ENCODE measurements at places on chromosomes 12 and 14.

DNA sequence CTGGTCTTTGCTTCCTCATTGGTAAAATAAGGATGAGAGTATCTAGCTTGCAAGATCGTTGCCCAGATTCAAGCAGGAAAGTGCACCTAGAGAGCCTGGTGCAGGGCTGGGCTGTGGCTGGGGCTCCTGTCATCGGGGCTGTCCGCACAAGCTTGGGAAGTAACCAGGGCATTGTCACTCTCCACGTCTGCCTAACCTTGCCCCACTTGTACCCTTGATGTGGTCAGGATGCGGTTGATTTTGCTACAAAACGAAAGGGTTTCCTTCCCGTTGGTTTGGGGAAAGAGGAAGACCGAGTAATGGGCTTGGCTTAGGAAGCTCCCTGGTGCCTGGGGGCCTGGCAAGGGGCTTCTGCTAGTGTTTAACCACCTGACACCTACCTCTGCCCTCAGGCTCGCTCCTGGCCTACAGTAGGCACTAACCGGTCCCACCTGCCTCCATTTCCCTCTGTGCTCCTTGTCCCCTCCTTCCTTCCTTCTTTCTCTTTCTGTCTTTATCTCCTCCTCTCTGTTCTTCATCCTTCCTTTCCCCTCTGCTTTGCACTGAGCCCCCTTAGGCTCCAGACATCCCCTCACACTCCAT, 21.8 kb downstream of the MVK start:
- no peak for DNase-seq

GRCh38 chr14:75292101-75292563, 13.5 kb downstream of the FOS start:
- DNase-seq, result no peak

DNA sequence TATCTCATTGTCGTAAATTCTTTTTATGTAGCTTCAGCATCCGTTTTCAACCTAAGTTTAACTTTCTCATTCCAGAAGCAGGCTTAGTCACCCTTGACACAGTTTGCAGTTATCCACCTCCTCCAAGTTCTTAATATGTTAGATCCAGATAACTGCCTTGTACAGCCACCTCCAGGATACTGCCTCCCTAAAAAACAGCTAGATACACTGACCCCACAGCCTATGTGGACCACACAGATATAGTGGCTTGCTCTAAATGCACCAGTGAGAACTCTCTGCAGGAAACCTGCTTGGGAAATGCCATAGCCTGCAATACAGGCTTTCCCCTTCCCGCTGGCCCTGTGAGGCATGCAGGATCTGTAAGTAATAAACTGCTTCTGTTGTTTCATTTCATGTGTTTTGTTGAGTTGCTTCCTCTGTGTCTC, 11.1 kb upstream of the RTL1 start:
- DNase-seq, result no peak

GRCh38 chr12:117587631-117588287, 226.3 kb upstream of the NOS1 start:
- peak; percentile 7 for DNase-seq

DNA sequence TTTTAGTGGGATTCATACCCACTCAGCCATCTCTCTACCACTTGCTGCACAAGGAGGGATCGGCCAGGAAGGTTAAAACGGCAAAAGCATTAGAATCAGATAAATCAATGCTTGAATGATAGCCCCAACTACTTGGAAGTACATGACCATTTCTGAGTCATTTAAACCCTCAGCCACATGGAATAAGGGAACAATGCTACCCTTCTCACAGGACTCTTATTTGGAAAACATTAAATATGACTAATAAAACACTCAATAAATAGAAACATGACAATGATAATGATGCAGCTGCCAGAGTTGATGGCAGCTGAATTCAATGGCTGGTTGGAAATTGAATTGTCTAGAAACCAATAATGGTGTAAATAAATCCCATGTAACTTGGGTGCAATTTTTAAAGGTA, 165.4 kb downstream of the FLRT2 start:
- no peak for DNase-seq

- no peak for DNase-seq
Measured at GRCh38 chr12:51850965-51851299, 2.4 kb upstream of the FIGNL2 start.

- DNase-seq, result no peak
Measured at GRCh38 chr12:93733358-93733757, 56.2 kb downstream of the CRADD start.

DNA sequence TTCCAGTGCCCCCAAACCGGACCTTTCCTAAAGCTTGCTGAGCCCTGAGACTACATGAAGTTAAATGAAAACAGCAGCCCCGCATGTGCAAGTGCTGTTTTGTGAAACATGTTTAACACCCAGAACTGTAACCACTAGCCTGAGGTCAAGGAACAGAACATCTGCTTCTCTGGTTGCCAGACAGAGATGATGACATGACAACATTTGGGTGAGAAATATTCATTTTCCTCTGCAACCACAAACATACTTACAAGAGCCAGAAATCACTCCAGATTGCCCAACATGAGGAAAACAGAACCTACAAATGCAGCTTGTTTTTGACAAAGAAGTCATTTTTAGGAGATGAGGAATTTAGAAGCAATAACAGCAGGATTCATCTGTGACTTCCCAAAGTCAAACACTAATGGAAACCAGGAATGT, 110.4 kb downstream of the BCAT1 start:
- no peak for DNase-seq

DNA sequence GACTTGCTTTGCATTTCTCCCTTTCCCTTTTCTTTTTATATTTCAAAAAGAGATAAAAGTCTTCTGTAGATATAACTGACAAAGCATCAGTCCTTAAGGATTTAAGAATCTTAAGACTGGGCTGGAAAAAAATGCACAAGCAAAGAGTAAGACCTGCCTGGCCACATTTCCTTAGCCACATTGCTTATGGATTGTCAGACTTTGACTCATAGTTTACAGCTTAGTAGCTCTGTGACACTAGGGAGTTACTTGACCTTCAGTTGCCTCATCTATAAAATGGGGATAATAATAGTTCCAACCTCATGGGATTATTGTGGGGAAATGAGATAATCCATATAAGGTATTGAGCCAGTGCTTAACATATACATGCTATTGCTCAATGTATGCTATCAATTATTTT, 66.4 kb upstream of the STK38L start:
- DNase-seq, result no peak

DNA sequence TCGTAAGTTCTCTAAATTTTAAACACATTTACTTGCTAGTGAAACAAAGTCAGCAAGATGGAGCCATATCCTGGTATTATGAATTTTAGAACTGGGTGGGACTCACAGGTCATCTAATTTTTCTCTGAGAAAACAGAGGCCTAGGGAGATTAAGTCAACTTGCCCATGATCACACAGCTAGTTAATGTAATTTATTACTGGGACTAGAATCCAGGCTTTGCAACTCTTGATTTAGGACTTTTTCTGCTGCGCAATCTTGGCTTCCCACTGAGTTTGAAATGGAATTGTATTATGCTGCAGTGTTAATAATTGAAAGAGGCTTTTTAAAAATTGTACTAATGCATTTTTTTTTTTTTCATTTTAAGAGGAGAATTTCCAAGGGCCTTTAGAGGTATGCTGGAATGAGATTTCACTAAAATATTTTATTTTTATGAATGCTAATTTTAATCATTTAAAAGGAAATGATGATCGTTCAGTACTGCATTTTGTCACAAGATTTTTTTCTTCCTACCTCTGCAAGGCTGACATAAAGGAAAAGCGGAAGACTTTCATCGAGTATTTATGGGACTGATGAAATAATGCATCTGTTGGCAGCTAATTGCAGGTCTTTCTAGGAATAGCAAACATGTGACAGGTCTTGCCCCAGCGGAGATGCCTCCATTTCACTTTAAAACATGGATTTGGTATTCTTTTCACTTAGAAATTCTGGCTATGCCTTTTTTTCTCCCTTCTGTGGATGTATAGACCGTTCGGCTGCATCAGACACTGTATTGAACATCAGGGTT, 9.6 kb downstream of the CRADD start:
- no peak for DNase-seq

- peak; percentile 2 for DNase-seq
Measured at GRCh38 chr12:59113831-59114615, 193.7 kb upstream of the LRIG3 start.

- DNase-seq, result peak; percentile 84
Measured at GRCh38 chr12:49538510-49539403, at the start of gene KCNH3. TSS of gene KCNH3 (plus strand) at chr12:49539030. CDS start at chr12:49539417, 387 bp downstream.

DNA sequence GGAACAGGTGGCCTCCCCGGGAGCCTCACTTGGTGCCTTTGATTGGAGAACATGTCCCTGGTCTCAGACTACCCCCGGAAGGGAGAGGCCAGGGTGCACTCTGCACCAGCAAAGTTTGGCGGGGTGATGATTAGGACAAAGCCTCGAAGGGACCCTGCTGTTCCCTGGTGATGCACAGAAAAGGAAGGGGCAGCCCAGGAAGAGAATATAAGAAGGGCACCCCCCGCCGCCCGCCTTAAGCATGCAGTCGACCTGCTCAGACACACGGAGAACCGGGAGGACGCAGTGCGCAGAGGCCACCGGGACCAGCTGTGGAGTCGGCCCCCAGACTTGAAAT, 6.9 kb downstream of the SCARB1 start:
- no peak for DNase-seq

DNA sequence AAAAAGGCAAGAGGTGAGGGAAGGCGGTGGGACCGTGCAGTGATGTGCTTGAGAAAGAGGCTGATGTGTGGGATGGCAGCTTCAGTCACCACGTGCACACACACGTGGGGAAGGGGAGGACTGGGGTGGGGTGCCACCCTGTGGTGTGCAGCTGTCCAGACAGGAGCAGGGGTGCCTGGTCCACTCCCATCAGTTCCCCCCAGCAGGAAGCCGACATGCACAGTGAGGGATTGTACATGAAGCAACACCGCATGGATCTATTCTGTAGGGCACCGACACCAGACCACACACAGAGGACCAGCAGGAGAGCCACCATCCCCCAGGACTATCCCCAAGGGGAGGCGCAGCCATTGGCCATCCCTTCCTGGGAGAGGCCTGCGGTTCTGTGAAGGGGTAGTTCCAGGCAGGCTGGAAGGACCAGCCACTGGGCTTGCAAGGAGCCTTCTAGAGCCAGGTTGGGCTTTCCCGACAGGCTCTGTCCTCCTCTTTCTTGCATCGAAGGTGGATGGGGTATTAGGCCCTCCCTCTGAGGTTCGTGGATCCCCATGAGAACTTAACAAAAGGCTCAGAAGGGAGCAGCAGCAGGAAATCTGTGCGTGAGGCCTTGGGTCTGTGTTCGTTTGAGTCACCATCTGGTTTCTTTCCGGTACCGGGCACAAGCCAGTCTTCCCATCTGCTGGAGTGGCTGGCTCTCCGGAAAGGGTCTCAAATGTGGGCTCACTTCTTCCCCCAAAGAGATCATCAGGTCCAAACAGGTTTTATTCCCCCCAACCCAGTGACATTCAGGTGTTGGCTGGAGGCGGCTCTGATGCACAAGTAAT, 59.8 kb downstream of the PLEKHG3 start:
- no peak for DNase-seq

- DNase-seq, result no peak
Measured at GRCh38 chr14:23025151-23025814, 9.4 kb downstream of the PSMB5 start.

DNA sequence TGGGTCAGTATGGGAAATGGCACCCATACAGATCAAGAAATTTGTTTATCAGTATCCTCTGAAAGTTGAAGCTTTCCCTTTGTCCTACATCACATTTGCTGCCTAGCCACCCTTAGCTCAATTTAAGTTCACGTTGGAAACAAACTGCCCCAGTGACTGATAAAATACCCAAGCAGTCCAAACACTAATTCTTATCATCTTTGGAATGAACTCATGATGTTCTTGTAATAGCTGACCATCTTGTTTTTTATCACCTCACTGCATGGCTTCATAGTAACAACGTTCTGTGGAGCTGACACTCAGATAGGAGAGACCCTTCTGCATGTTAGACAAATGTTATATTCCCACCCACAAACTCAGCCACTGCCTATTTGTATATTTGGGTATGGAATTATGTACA, 93.4 kb downstream of the GPR135 start:
- DNase-seq, result no peak

DNA sequence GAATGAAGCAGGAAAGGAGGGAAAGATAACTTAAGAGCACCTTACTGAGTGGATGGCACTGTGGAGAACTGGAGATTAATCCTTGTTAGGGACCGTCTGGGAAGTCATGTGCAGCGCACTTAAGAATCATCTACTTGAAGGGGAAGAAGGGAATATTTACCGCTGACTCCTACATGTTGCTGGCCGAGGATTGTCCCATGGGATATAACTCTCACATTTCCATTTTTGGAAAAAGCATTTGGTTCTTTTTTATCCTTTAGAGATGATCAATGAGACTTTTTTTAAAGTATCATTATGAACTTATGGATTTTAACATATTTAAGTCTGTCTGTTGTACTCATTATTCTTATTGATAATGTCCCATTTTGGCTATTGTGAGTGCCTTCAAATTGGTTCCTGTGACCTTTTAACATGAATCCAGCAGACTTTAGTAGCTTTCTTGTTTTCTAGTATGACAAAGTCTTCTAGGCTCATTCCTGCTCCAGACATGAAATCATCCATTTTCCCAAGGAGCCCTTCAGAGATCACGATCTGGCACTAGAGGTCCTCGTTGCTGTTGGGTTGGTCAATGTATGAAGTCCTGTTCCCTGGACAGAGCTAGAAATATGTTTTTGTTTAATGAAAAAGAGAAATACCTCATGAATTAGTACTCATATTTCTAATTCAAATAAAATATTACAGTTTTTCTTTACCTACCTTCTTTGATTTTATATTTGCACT, 20.2 kb upstream of the FAM234B start:
- no peak for DNase-seq

DNA sequence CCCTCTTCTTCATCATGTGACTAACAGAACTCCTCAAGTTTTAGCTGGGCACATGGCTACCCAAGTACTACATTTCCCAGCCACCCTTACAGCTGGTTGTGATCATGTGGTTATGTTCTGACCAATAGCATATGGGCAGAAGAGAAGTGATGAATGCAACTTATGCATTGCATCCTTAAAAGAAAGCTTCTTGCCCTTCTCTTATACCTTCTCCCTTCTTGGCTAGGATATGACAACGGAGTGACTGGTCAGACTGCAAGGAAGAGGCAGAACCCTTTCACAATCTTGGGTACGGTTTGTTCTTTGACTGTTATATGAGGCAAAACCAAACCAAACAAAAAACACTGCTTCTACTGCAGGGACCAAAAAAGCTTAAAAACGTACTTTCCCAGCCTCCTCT, 66.5 kb upstream of the MAX start:
- DNase-seq, result no peak

DNA sequence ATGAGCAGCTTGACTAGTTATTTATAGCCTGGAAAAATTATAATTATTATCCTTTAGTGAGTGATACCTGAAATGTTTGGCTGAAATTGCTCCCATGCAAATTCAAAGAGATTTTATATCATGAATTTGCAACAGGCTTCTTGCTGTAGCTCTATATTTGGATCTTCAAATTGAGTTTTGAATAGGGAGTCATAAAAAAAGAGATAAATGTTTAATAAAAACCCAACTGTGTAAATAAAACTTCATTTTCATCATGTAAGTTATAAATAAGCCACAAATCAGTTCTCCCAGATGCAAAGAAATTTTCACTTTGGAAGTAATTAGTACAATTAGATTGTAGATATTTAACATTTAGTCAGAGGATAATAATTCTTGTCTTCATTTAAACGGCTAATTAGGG, at the start of gene TAS2R8:
Gene TAS2R8, minus strand, starts transcription at position 101 of the 400 bp plus-strand sequence. CDS start 306 bp downstream, outside the sequence.
- no peak for DNase-seq

- DNase-seq, result no peak
Measured at GRCh38 chr12:110677206-110677911, 11.6 kb downstream of the HVCN1 start.

GRCh38 chr12:66149702-66150398, 19.3 kb upstream of the LLPH start:
- DNase-seq, result no peak

All from activated CD4-positive, alpha-beta T cell treated with anti-CD3 and anti-CD28 coated beads, Interleukin-2, amount 50 U/mL, for 4 hours (primary cell).